ENCODE measurements at places on chromosomes 13 and 19.

DNA sequence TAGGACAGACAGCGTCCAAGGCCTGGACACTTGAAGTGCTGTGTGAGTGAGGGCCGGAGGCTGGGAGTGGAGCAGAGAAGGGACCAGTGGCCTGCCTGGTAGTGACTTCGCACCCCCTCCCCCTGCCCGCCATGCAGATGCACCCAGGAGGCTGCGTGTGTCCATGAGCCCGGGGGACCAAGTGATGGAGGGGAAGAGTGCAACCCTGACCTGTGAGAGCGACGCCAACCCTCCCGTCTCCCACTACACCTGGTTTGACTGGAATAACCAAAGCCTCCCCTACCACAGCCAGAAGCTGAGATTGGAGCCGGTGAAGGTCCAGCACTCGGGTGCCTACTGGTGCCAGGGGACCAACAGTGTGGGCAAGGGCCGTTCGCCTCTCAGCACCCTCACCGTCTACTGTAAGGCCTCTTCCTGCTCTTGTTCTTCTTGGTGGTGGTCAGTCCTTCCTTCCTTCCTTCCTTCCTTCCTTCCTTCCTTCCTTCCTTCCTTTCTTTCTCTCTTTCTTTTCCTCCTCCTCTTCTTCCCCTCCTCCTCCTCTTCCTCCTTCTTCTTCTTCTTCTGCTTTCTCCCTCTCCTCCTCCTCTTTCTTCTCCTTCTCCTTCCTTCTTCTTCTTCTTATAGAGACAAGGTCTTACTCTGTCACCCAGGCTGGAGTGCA is 6.0 kb upstream of the FFAR1 start:
- DNase-seq = no peak

GRCh38 chr13:29859971-29860370 is 9.6 kb upstream of the UBL3 start:
- no peak for DNase-seq

- no peak for DNase-seq
Measured at GRCh38 chr13:76267216-76267615, 619.0 kb downstream of the KCTD12 start.

DNA sequence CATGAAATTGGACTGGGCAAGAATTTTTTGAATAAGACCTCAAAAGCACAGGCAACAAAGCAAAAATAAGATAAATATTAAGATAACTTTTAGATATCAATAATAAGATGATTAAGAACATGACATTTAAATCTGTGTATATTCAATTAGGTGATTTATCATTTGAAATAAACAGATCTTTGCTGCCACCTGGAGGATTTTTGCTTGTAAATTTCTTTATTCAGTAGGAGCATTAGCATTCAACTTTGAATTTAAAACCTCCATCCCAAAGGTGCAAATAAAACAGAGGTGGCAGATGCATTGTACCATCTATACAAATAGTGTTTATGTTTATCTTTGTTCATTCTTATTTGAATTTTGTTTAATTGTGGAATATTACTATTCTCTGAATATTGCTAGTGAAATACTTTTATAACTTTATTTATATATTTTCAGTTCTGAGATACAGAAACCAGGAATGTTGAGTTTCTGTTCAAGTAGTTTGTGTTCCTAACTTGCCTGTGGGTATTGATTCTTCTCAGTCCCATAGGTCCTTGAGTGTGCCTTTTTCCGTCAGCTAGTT is 20.9 kb downstream of the COG6 start:
- peak; percentile 15 for DNase-seq

DNA sequence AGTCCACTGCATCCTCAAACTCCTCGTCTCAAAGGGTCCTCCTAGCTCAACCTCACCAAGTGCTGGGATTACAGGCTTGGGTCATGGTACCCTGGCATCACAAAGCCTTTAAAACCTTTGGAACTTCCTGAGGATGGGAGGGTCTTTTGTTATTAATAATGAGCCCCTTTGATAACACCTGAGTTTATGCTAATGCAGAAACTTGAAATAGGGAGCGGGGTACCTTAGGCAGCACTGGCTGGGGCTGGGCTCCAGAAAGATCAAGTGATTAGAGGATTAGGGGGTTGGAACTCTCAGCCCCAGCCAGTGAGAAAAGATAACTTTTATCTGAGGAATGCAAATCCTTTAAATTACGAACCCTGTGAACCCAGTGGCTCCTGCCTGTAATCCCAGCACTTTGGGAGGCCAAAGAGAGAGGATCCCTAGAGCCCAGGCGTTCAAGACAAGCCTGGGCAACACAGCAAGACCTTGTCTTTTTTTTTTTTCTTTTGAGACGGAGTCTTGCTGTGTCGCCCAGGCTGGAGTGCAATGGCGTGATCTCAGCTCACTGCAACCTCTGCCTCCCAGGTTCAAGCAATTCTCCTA is 9.3 kb upstream of the PSPC1 start:
- no peak for DNase-seq

DNA sequence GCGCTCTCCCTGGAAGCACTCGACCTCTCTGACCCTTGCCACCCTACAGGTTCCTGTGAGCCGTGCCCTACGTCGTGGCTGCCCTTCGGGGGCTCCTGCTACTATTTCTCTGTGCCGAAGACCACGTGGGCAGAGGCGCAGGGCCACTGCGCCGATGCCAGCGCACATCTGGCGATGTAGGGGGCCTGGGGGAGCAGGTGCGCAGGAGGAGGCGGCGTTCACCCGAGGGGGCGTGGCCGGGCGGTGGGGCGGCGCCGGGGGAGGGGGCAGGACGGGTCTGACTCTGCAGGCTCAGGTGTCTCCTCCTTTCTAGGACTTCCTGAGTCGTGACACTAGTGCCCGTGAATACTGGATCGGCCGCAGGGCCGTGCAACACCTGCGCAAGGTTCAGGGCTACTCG is 26.4 kb downstream of the CLEC4M start:
- no peak for DNase-seq

- peak; percentile 15 for DNase-seq
Measured at GRCh38 chr19:7124782-7125181, 55.3 kb downstream of the ZNF557 start.

DNA sequence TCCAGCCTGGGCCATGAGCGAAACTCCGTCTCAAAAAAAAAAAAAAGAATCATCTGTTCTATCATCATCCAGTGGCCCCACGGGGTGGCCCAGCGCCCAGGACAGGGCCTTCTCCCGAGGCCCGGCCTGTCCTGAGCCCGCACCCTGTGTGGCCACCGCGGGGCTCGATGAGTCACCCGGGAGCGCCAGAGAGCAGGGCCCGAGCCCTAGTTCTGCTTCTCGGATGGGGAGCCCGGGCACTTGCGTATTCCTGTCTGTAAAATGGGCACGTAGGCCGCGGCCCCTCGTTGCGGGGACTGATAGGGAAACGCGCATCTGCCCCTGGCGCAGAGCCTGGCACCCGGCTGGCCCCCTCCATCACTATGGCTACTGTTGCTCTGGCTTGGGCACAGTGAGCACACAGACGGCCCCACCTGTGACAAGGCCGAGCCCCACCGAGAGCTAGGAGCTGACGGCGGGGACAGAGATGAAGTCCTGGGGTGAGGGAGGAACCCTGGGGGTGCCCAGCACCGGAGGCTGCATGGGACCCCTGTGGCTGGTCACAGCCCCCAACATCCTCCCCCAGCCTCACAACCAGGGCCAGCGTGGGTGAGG is 21.3 kb upstream of the UQCR11 start:
- no peak for DNase-seq

DNA sequence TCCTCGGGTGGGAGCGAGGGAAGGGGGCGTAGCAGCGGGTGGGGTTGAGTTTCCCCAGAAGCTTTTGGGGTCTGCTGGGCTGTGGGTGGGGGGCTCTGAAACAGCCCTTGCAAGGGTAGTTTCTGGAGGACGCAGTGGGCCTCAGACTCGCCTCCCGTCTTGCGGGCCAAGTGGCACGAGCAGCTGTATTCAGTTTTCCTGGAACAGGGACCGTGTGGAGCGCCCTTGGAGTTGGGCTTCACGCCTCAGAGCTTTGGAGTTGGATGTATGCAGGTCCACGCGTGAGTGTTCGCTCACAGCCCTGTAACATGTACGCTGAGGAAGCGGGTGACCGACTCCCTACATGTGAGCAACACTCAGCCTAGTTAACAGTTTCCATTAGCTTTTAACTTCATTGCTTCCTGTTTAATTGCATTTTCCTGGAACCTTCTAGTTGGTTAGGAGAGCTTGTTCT is 603 bp downstream of the TM9SF2 start:
- peak; percentile 69 for DNase-seq

- DNase-seq = no peak
Measured at GRCh38 chr13:74305876-74306275, 171.7 kb upstream of the KLF12 start.
